Kasumi-1 (cell line): ENCODE measurements at places on chromosomes 7 and 10.

DNA sequence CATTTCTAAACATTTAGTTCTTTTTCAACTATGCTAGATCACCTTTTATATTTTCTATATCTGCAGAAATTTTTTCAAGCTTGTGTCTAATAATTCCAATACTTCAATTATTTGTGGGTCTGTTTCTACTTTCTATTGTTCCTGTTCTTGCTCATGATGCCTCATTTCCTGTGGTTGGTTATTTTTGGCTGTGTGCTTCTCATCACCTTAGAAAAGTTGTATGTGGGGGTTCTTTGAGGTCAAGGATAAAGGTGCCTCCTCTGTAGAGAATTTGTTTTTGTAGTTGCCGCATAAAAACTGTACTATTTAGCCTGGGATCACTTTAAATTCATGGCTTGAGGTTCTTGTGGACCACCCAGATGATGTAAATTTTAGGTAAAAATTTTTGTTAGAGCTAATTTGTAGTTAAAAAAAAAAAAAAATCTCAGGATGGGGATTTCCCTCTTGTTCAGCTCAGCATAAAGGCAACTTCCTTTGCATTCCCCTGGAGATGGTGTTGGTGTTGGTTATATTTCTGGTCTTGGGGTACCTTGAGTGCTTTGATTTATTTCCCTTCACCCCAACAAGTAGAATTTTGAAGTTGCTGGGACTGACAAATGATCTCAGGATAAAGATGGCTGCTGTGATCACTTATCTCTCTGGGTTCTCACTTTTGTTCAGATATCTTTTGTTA, 27.0 kb upstream of the JAZF1 start:
- DNase-seq: no peak

- no peak for DNase-seq
Observed at GRCh38 chr7:54719974-54720373, 39.0 kb downstream of the SEC61G start.

DNA sequence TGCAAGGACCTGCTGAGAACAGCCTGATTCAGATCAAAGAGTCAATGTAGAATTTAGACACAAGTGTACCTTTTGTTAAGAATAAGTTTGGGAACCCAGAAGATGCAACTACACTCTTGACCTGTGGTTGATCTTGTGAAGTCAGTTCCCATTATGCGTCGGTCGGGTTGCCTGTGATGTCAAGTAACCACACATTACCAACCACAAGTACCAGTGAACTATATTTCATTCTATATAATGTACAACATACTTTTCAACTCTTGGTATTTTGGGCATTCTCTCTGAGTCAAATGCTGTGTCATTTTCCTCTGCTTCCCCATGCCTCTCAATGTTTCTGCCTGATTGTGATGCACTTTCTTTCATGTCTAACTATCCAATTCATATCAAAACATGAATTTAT, 426.2 kb downstream of the ETV1 start:
- DNase-seq: no peak

DNA sequence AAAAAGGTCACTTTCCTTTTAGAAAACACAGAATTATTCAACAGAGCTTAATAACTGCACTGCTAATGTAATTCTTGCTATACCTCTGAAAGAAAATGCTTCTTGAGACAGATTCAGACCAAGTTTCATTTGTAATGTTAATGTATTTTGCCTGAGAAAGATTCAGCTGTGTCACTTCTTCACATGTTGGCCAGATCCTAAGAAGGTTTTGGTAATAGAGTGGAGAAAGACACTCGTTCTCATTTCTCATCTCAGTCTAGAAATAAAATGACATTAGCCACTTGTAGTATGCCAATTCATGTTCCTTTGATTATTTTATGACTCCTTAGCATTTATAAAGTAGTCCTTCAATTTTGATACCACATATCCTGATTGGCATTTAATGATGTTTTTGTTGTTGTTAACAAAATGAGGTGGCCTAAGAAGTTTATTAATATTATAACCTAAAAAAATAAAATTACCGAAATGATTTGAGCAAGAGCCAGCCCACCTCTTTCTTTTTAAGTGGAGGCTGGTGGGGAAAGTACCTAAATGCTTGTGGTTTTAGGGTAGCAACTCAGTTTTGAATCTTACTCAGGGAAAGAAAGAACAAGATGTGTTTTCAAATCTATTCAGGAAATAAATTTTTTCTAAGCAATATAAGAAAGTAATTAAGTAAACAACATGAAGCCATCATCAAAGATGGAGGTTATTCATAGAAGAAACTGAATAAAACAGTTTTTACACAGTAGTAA, 16.4 kb upstream of the ELAPOR2 start:
- DNase-seq: no peak

DNA sequence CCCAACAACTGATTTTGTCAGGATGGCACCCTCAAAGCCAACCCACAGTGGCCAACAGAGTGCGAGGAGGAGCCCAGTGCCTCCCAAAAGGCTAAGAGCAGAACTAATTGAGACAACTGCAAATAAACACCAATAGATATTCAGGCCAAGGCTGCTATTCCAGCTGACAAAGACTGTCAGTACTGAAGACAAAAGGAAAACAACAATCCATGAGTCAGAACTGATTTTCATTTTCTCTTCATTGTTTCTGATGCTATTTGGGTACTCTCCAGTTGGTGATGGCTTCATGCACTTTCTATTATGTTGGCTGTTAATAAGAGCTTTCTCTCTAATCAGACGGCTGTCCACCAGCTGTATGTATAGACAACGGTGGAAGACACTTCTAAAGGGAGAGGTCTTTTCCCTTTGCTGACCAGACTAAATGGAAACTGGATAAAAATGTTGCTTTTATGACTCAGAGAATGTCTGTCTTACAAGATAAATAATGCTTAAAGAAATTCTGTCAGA, 515.9 kb downstream of the PARD3 start:
- no peak for DNase-seq

- DNase-seq: no peak
Observed at GRCh38 chr7:6172224-6172909, 100.1 kb downstream of the CYTH3 start.

DNA sequence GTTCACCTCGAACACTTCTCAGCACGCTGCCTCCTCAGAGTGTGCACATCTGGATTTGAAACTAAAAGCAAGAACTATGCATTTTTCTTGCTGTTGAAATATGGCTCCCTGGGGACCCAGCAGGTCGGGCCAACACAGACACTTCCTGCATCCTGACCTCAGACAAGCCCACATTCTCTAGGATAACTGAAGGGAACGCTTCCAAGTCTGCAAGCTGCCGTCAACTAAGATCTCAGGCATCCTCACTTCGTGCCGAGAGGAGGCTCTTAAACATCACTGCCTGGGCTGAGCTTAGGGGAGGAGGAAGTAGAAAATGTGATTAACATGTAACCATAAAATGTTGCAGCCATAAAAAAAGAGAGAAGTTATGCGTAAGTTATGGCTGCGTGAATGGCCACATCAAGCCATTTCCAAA, 65.5 kb downstream of the PYROXD2 start:
- peak; percentile 69 for DNase-seq
